ENCODE measurements at places on chromosomes 5 and 9.

- peak; percentile 84 for DNase-seq
Measured at GRCh38 chr9:110256380-110257096, at the start of gene TXN. Gene TXN (minus strand): TSS chr9:110256507. CDS start chr9:110256435, 72 bp downstream.

DNA sequence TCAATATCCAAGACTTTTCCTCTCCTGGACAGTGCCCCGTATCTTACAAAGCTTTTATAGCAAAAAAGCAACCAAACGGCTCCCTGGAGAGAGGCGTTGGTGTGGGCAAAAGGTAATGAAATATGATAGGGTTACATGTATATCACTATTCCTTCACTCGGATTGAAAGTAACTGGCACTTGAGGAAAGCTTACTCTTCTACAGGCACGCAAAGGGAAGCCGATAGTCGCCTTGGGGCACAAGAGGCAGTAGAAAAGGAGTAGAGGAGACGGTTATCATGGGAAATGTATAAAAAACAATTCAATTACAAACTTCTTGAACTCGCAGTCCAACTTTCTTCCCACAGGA lies 1.1 kb downstream of the DIAPH1 start:
- no peak for DNase-seq

GRCh38 chr5:174567506-174568141 lies 156.8 kb upstream of the MSX2 start:
- no peak for DNase-seq

DNA sequence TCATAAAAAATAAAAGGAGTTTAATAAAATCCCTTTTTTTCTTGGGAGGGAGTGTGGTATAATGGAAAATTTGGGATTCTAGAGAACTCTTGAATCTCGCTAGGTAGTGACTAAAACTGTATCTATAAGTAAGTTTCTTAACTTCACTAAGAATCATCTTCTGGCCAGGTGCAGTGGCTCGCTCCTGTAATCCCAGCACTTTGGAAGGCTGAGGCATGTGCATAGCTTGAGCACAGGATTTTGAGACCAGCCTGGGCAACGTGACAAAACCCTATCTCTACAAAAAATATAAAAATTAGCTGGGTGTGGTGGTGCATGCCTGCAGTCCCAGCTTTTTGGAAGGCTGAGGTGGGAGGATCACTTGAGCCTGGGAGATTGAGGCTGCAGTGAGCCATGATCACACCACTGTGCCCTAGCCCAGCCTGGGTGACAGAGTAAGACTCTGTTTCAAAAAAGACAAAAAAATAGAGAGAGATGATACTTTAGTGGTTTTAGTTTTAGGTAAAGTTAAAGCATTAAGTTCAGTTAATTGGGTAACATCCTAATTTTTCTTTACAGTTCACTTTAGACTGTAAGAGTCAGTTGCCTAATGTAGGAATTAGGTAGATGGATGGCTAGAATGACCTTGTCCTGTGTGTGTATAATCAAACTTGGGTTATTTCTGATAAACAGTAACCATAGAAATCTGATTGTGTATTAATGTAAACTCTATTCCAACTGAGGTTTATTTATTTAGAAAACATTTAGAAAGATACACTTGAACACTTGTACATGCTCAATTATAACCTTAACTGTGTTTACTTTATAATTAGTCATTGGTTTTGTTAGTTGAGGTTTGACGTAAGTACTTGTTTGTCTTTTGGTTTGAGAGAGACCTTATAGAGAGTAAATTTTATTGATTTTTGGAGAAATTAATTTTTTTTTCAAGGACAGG lies 17.8 kb downstream of the UNC13B start:
- no peak for DNase-seq

DNA sequence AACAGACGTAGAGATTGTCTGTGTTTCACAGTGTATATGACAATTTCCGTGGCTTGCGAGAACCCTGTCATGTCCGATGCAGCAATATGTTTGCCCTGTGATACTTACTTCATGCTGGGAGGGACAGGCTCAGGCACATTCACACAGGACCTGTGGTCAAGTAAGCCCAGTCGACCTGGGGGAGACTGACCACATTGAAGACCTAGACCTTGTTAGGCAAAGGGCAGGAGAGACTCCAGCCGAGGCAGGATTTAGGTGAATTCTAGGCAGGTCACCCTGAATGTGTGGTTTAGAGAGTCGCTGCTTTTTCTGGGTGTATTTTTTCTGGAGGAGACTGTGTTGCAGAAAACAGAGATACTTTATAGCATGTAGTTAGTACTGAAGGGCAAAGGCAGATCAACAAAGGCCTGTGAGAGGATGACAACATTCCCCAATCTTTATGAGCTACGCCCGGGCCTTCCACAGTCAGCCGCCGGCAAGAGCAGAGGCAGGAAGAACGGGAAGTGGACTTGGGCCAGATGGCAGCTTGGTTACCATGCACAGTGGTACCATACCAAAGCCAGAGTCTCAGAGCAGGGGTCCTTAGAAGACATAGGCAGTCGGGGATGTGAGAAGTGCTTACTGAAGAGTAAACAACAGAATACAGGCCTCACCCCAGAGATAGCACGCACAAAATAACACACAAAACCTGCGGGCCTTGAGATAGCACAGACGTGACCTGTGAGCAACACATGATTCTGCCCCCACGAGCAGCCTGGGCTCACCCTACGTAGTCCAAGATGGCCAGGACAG lies 220.7 kb downstream of the CACNA1B start:
- DNase-seq = no peak

GRCh38 chr9:130321539-130321938 lies 56.0 kb downstream of the HMCN2 start:
- DNase-seq = no peak

DNA sequence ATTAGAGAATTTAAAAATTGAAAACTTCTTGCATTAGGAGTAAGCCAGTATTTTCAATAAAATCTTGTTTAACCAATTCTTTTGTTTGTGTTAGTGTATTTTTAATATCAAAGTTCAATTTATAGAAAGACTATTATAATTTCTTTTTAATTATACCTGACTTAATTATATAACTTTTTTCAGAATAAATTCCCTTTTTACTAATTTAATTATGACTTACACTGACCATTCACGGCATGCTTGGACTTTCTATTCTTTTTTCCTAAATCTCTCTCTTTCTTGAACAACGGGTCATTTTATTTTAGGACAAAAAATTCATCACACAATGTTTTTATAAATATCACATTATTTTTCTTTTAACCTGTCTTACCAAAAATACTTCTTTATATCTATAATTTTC lies 555.3 kb upstream of the PTGER4 start:
- no peak for DNase-seq

GRCh38 chr5:173247510-173247909 lies 12.5 kb upstream of the NKX2-5 start:
- no peak for DNase-seq

- DNase-seq = no peak
Measured at GRCh38 chr5:63553073-63553472, 409.2 kb downstream of the HTR1A start.

DNA sequence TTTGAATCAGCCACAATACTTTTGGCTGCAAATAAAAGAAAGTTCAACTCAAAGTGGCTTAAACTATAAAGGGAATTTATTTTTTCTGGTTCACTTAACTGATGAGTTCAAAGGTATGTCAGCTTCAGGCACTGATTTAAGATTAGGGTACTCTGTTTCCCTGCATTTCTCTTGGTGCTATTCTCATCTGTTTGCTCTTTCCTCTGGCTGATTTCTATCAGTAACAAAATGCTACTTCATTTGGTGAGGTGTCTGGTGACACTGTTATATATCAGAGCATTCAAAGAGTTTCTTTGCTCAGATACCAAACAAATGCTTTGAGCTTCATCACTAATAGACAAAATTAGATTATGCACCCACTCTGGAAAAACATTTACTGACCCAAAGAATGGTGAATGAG lies 65.9 kb upstream of the HTR4 start:
- no peak for DNase-seq

DNA sequence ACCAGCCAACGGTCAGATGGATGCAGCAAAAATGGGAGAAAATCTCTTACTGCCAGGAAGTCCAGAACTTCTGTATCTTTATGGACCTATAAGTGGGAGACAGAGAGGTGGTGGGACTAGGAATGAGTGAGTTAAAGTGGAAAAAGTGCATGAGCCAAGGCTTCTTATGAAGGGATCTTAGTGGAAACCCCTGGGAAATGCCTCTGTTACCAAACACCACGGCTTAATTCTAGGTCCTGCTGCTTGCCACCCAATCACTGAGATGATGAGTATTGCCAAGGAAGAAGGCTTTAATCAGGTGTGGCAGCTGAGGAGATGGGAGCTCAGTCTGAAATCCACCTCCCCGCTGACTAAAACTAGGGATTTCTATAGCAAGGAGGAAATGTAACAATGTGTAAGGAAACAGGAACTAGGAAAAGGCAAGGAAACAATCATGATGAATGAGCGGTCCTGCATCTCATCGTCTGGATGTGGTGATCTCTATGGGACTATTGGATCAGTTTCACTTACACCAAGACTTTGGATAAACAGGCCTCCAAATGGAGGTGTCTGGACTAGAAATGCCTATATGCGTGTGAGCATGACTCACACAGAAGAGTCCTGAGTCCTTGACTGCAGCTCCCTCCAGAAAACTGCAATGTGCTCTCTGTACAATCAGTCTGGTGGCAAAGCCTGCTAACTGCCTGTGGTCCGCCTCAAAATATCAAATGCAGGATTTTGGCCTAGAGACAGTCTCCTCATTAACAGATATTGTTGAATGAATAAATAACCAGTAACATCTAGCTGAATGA lies 98.2 kb upstream of the PRR16 start:
- no peak for DNase-seq

- no peak for DNase-seq
Measured at GRCh38 chr9:137580954-137581322, 2.2 kb upstream of the DPH7 start.

- DNase-seq = no peak
Measured at GRCh38 chr9:4152876-4153275, 147.0 kb downstream of the GLIS3 start.

- DNase-seq = no peak
Measured at GRCh38 chr9:91586282-91586681, 162.7 kb upstream of the NFIL3 start.

DNA sequence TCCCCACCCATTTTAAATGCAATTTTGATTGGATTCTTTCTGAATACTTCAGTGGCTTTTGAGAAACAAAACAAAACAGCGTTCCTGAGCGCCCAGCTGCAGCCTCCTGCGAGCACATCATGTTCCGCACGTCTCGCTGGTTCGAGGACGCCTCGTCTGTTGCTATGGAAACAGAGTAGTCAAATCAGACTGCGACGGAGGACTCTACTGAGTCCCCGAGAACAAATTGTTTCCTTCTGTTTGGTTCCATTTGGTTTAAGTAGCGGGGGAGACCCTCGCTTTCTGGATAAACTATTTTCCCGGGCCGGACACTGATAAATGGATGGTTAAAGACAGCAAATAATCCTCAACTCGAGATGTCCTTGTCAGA lies 69.0 kb downstream of the SLC28A3 start:
- DNase-seq = peak; percentile 22

DNA sequence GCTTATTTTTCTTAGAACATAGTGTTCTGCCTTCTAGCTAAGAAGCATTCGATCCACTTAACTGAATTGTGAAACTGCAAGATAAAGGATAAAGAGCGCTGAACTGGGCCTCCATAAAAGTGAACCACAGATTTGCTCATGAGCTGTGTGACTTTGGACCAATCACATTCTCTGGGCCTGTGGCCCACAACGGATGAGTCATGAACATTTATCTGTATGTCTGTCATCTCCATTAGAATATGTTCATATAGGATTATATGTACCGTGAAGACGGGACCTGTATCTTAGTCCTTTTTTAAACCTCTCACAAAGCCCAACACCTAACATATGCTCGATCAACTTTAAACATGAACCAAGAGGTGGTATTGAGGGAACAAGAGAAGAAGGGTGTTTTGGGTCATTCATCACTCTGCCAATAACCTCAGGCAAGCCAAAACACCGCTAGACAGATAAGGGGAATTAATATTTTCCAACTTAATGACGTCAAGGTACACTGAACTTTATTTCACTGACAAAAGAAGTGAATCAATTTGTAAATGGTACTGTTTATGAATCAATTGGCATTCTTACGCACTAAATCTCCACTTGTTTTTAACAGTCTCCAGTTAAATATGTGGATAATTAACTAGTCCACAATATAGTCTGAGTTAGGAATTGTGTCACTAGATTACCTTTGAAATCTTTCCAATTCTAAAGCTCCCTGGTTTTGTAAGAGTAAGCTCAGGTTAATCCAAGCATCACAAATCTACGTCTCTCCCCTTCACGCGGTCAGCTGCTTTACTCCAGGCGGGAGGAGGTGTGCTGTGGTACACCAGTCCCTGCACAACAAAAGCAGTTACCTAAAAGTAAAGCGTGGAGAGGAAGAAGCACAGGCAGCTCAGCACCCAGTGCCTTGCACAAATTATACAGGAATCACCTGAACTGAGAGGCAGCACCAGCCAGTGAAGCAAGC lies 1.6 kb downstream of the TMEM245 start:
- DNase-seq = peak; percentile 63

DNA sequence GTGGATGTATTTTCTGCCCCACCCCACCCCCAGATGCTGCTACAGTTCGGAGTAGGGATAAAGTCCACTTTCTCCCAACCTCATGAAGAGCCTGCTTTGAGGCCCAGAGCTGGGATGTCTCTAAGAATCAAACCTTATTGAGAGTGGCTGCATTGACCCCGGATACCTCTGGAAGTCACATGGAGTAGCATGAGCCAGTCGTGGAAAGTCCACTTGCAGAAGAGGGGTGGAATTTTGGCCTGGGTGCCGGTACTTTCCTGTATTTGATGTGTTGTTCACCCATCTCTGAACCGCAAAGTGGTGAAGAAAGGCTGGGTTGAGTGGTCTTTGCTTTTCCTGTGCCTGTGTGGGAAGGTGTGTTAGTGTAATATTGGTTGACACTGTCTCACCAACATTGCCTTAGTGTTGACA lies 3.7 kb downstream of the OTULIN start:
- DNase-seq = peak; percentile 64

GRCh38 chr9:113940077-113940476 lies 64.0 kb downstream of the ZNF618 start:
- DNase-seq = no peak

- DNase-seq = no peak
Measured at GRCh38 chr9:34279411-34279810, 49.7 kb downstream of the KIF24 start.

GRCh38 chr9:122912671-122912963 lies 506 bp downstream of the ZBTB6 start:
- DNase-seq = no peak

DNA sequence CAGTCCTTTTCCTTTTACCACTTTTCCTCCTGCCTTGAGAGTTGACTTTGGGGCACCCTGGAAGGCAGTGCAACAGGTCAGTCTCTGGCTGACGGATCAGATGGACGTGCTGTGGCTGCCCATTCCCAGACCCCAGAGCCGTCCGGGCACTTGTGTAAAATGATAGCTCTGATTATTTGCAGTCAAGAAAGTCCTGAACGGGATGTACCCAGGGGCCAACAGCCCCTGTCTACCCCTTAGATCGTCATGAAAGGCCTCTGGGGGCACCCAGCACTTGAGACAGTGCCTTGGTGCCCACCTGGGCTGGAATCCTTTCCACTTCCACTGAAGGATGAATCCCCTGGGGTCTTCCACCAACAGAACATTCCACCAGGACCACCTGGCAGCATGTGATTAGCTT lies 17.7 kb upstream of the ANGPTL2 start:
- no peak for DNase-seq

- no peak for DNase-seq
Measured at GRCh38 chr5:2879701-2880100, 128.2 kb upstream of the IRX2 start.

All from CD4-positive, alpha-beta T cell treated with Interleukin-10 for 1 hour (primary cell).